Activated naive CD4-positive, alpha-beta T cell treated with anti-CD3 and anti-CD28 coated beads, Interleukin-2, amount 10 ng/mL, durations not matched to agents 7 days and 5 days (primary cell): ENCODE measurements at places on chromosomes 6 and 20.

DNA sequence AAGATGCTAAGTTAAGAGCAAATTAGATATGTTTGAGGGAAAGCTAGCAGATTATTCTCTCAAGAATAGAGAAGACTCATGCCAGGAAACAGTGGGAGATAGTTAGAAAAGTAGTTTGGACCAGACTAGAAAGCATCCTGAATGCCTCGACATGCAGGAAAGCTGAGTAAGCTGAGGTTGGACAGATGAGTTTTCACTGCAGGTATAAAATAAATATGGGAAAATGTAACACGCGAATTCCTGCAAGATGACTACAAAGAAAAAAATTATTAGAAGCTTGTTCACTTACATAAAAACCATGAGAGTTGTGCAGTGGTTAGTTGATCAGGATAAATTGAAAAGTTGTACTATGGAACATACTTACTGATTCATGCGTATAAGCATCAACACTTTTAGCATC lies 484.2 kb upstream of the MANEA start:
- no peak for DNase-seq

GRCh38 chr6:49649988-49650387 lies 13.3 kb upstream of the RHAG start:
- DNase-seq, result no peak

DNA sequence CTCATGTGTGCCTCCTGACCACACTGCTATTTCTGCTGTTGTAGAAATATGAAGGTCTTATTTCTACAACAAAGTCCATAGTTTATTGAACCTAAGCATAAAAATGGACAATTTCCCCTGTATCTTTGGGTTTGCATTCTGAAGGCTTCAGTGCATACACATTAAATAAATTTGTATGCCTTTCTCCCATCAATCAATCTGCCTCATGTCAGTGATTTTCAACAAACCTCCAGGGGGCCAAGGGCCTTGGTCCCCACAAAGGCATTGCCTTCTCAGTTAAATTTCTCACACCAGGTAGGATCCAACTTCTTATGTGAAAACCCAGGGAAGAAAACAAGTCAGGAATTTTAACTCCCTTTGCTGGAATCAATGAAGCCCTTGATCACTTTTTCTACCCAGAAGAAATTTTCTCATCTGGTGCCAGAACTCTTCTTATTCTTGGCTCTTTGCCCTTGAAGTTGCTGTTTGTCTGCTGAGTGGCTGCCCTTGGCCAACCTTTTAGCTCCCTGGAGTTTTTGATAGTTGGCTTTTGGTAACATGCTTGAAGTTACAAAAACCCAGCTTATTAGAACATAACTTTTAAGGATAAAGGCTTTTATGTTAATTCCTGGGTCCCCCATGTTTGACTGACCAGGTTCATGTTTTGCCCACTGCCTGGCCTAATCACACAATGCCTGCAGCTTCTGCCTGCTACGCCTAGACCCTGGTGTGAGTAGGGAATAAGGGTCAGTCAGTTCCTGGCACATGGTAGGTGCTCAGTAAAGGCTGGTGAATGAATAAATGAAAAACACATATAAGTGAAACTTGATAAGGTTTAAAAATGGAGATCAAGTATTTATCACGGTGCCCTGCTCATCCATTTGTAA lies 37.0 kb downstream of the SHLD1 start:
- DNase-seq, result no peak

DNA sequence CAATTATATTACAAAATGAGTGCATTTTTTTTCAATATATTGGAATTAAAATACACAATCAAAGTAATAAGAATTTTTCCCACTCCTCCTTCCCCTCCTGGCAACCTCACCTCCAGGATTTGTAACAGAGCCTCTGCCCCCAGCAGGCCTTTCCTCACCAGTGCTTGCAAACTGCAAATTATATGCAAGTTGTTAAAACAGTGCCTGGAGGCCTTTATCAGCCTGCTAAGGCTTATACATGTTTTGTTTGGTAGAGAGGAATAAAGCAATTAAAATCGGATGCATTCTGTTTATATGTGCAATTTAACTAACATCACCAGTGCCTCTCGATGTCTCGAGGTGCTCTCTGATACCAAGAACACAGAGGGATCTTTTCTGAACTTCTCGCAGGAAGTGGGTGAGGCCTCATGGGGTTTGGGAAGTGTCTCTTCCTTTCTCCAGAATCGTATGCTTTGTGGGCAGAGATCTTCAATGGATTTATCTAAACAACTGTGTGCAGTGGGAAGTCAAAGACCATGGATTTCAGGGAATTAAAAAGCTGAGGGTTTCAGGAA lies 186.8 kb downstream of the CDH26 start:
- DNase-seq, result no peak

GRCh38 chr20:11993886-11994461 lies 76.3 kb downstream of the BTBD3 start:
- DNase-seq, result no peak

DNA sequence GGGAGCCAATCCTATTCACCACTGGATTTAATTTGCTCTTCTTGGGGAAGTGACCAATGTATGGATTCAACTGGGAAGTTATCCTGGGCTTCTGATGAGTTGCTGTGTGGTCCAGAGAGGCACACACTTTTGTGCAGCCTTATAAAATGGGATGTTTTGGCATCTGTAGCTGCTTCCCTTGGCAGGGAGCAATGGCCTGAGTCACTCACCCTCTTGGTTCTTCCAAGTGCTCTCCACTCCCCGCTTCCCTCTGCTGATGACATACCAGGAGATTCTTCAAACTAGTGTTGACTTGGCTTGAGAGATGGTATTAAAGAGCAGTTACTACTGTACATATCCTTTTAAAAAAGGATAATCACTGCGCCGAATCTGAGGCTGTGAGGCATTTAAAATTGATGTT lies 105.8 kb downstream of the JARID2 start:
- DNase-seq, result no peak

DNA sequence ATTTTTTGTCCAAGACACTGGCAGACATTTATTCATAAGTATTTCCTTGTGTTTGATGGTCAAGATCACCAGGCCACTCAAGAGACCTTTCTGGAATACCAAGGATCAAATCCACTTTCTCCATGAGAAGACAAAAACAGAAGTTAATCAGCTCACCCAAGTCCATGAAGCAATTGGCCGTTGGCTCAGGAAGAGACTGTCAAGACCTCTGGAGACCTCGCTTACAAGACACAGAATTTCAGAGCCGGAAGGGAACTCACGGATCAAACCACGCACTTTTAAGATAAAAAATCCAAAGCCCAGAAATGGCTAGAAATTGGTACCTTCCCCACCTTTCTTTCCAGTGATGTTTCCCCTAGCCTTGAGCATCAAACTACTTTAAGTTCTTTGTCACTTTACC lies 3.3 kb downstream of the TRERF1 start:
- DNase-seq, result no peak

DNA sequence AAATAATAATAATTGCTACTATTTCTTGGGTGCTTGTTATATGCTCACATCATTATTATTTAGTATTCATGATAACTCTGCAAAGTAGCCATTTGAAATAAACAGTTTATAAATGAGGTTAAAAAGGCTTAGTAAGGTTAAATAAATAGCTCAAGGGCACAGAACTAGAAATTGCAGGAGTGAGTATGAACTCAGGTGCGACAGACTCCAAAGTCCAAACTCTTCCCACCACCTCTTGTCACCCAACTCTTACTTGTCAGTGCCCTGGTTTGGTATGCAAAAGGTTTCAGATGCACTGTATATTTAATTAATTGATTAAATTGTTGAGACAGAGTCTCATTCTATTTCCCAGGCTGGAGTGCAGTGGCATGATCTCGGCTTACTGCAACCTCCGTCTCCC lies 20.7 kb upstream of the CDC5L start:
- DNase-seq, result no peak

GRCh38 chr20:15547119-15547518 lies 1026.1 kb downstream of the KIF16B start:
- no peak for DNase-seq

- DNase-seq, result no peak
These were observed 64.8 kb downstream of the RTN4IP1 start for GRCh38 chr6:106564476-106564875.
